Small intestine (tissue), 16 donors: ENCODE measurements at places on chromosomes 2 and 18.

DNA sequence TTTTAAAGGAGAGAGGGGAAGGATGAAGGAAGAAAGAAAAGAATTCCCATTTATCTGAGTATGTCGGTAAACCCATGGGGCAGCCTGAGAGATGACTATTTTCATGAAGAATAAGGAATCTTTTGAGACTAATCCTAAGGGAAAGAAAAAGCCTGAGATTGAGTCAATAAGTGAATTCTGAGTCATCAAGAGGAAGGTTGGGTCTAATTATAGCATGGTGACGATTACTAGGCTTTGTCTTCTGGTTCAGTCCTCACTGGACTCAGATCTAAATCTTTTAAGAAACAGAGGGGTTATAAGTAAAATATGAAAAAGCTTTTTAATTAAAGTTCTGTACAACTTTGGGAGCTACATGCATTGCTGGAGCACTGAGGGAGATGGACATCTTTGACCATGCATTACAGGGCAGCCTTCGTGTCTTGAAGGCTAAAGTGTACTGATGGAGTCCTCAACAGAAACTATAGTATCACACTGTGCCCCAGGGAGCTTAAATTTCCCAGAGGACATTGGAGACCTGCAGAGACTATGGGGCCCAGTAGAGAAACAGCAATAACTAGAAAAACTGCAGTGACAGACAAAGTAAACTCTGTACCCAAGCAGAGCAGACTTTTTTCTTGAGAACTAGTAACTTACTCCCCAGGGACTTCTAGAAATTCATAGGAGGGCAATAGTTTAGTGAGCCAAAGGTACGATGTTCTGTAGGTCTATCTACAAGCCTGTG, 260.9 kb downstream of the RAD51AP2 start:
- no peak for DNase-seq

- DNase-seq: no peak
Observed at GRCh38 chr2:26165403-26165802, 7.5 kb upstream of the GAREM2 start.

GRCh38 chr2:127454595-127455565, 36.7 kb downstream of the PROC start:
- peak; percentile 96 for DNase-seq

DNA sequence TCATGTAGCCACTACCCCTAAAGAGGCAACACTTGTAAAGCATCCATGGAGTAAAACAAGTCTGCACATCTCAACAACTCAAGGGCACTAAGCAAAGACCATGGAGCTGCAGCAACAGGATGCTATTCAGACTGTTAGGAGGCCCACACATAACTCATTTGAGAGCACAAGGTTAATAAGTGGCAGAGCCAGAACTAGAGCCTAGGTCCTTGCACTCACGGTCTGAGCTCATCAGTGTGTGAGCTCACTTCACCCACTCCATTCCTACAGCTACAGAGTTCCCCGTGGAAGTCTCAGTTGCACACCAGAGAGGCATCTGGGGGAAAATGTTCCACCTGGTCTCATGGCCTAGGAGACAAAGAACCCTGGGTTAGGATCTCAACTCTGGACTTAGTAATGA, 35.0 kb downstream of the TTC32 start:
- no peak for DNase-seq

DNA sequence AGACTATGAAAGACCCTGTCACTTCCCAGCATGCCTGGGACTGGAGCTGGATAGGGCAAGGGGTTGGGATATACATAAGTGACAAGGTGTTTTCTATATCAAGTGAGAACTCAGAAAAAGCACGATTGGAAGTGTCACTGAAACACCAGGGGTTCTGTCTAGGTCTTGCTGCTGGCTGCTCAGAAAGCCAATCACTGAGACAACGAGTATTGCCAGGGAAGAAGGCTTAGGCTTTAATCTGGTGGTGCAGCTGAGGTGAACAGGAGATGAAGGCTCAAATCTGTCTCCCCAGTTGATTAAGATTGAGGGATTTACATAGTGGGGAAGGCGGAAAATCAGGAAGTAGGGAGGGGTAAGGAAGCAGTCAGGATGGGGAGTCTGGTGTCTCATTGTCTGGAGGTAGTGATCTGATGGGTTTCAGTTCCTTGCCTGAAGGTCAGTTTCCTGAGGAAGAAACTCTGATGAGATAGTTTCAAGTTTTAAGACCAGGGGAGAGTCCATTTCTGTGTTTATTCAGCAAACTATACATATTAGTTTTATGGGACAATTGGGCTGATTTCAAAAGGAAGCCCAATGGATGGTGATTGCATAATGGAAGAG, 3.5 kb upstream of the C2orf74 start:
- no peak for DNase-seq

GRCh38 chr2:218008060-218009040, 5.6 kb upstream of the TNS1 start:
- no peak for DNase-seq

GRCh38 chr2:86790676-86791572, at the start of gene CD8A:
Gene CD8A (minus strand): TSS chr2:86790913. CDS start chr2:86790825, 88 bp downstream.
- DNase-seq: peak; percentile 21

DNA sequence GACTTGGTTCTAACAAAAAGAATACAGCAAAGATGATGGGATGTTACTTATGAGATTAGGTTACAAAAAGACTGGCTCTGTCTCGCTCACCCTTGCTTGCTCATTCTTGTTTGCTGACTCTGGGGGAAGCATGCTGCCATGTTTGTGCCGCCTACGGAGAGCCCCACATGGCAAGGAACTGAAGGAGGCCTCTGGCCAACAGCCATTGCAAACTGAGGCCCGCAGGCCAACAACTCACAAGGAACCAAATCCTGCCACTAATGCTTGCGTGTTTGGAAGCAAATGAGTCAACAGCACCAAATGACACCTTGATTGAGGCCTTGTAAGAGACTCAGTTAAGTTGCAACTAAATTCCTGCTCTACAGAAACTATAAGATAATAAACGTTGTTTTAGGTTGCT, 297.6 kb upstream of the STON1 start:
- no peak for DNase-seq

DNA sequence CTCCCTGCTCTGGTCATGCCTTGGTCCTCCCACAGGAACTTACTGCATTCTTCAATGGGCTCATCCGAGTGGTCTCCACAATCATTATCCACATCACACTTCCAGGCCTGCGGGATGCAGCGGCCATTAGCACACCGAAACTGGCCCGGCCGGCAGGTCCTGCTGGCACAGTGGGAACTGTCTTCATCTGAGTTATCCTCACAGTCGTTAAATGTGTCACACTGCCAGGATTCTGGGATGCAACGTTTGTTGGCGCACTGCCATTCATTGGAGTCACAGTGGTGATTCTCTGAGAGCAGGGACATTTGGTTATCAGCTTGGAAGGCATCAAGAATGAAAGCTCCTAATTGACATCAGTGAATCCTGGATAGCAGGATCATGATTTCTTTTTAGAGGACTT, 104.5 kb downstream of the DHRS9 start:
- DNase-seq: no peak

DNA sequence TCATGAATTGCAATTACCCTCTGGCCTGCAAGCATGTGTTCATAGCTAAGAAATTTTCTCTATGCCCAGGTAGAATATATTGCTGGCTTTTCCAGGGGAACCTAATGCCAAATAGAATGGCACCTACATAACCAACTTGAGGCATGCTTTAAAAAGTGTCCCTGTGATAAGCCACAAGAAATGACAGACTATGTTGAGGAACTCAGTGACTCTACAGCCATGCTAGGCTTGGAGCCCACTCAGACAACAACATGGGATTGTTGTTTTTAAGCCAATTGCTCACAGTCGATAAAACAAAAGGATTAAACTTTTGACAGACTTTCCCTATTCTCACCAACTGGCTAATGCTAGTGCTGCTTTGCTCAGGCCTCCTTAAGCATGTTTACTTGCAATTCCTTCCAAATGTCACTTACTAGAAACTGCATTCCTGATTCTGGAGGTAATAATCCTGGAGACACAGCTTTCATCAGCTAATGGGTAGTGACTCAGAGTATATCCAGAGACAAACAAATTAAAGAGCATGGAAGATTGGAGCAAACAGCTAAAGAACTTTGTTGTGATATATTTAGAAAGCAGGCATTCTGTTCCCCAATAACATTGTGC, 249.0 kb downstream of the SLC8A1 start:
- DNase-seq: no peak

DNA sequence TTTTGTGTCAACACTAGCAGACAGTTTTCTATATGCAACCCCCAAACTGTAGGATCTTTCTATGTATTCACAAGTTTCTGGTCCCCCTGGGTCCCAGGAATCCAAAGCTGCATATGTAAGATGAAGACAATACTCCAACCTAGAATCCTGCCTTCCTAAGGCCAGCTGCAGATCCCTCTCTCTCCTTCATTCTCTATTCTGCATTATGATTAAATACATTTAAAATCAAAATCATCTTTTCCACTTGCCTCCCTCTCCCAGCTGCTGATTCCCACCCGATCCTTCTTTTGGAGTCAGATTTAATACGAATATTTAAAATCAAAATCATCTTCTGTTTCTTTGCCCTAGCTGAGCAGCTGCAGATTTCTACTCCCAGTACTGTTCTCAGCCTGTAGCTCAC, 783.0 kb upstream of the ZEB2 start:
- DNase-seq: no peak

GRCh38 chr2:230700447-230700846, 12.2 kb upstream of the CAB39 start:
- DNase-seq: no peak

DNA sequence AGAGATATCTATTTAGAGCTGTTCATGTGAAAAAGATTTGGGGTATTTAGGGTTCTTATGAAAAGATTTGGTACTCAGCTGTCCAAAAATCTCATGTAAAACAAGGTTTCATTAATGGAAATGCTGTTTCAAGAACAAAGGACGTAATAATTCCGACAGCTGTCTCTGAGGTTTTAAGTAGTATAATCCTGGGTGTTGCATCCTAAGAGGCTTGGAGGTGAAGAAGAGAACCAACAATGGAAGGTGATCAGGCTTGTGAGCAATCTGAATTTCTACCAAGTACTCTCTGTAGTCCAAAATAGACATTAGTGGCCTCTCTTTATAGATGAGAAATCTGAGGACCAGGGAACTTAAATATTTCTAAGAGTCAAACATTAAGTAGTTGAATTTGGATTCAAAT, 205.1 kb downstream of the BABAM2 start:
- DNase-seq: no peak

- no peak for DNase-seq
Observed at GRCh38 chr2:156817430-156817829, 381.3 kb downstream of the GPD2 start.

DNA sequence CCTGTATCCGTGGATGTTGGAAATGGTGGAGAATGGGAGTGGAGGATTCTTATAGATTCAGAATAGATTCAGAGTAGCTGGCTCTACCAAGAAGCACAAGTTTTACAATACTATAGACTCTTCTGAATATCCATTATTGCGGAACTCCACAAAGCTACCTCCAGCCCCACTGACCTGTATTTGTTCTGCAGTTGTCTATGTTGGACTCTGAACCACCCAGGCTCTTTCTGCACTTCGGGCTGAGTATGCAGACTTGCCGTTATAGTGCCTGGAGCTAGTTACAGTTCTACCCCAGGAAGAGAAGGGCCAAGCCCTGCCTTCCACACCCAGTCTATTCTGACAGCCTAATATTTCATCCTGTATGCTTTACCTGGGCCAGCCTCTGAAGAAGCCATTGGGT, 4.4 kb upstream of the RGPD4 start:
- DNase-seq: peak; percentile 14

- no peak for DNase-seq
Observed at GRCh38 chr2:133072837-133073694, 403.1 kb upstream of the LYPD1 start.

DNA sequence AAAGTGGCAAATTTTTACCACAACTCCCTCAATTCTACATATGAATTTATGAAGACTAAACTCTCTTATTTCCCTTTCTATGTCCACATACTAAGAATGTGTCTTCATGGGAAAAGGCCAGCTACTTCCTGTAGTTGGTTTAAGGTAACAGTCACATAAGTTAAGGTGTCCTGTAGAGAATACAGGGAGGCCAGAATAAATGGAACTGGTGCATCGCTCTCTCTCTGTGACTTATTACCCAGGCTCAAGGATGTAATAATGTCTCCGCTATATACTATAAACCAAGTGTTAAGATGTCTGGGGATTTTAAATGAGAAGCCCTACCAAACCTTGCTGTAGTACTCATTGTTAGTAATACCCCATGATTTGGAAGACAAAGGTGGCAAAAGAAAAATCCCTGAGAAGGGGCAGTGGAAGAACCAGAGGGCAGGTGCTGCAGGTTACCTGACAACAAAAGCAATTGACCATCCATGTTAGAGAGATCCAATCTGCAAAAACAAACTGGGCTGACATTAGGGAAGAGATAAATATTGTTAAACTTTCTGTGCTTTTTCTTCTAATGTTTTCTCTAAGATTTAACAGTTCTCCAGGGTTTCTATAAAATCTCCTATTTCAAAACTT, 372.8 kb downstream of the TMX3 start:
- no peak for DNase-seq

DNA sequence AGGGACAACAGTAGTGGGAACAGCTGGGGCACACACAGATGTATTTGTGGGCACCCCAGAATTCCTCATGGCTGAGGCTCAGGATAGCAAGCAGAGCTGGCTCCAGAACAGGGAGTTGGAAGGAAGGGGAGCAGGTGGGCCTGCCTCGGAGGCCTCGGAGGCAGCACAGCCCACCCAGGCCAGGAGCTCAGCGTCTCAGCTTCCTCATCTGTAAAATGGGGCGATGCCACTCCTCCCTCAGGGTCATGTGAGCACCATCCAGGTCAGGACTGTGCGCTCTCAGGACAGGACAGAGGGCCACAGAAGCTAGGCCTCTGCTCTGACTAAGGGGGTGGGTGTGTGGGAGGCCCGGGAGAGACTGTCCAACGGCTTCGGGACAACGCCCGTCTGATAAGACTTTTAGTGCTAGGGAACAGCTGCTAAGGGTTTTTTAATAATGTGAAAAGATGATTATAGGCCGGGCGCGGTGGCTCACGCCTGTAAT, 106.2 kb downstream of the HDAC4 start:
- peak; percentile 81 for DNase-seq

DNA sequence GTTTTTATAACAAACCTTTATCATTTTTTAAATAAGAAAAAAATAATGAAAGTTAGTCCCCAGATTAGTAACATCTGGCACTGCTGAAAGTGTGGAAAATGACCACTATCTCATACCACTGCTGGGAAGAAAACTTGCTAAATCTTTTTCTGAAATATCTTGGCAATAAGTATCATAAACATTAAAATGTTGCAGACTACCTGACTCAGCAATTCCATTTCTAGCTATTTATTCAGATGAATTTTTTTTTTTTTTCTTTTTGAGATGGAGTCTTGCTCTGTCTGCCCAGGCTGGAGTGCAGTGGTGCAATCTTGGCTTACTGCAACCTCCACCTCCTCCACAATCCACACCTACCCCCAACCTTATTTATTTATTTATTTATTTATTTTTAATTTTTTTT, 35.3 kb upstream of the SOS1 start:
- DNase-seq: no peak

- DNase-seq: no peak
Observed at GRCh38 chr2:126777620-126777978, 121.1 kb upstream of the TEX51 start.

- DNase-seq: no peak
Observed at GRCh38 chr2:152613235-152613634, 104.0 kb downstream of the PRPF40A start.

- DNase-seq: no peak
Observed at GRCh38 chr18:54975598-54975997, 16.3 kb upstream of the CCDC68 start.

GRCh38 chr2:112181571-112182290, 43.5 kb downstream of the FBLN7 start:
- peak; percentile 58 for DNase-seq

GRCh38 chr2:57465067-57465466, 581.5 kb upstream of the VRK2 start:
- no peak for DNase-seq

GRCh38 chr2:188813315-188813714, 160.9 kb upstream of the COL3A1 start:
- no peak for DNase-seq

- no peak for DNase-seq
Observed at GRCh38 chr18:46480226-46480625, 176.8 kb downstream of the LOXHD1 start.
